Anterior cingulate cortex (tissue), 58 donors: ENCODE measurements at places on chromosomes 5 and 9.
A peak's percentile ranks its signal among the peaks of the same experiment; 100 is the strongest.

DNA sequence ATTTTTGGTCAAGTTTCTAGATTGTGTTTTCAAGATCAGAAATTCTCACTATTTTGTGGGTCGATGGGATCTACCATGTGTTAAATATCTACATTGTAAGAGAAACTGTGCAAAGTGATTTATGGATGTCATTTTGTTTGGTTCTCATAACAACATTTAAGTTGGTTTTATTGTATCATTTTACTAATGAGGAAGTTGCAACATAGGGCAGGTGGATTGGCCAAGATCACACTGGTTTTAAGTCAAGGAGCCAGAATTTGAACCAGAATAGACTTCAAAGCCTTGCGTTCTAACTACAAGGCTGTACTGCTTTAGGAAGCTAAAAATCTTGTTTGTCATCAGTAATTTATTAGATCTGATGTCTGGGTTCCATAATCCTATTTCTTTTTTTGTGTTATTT is 23.4 kb downstream of the SH3TC2 start:
- no peak for DNase-seq

DNA sequence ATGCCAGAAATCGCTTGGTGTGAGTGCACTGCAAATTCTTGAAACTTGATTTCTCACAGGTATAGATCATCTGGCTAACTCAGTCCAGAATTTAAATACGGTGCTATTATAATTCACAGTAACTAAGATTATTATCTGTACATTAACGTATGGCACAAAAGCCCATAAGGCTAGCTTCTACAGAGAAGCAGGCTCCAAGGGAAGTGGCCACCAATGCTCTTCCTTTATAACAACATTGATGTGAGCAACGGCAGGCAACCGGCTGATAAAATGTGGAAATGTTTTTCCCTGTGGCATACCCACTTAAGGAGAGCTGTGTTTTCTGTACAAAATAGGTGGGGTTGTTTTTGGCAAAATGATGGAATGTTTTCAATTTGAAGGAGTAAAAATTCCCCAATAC is 35.7 kb downstream of the SEMA4D start:
- no peak for DNase-seq

DNA sequence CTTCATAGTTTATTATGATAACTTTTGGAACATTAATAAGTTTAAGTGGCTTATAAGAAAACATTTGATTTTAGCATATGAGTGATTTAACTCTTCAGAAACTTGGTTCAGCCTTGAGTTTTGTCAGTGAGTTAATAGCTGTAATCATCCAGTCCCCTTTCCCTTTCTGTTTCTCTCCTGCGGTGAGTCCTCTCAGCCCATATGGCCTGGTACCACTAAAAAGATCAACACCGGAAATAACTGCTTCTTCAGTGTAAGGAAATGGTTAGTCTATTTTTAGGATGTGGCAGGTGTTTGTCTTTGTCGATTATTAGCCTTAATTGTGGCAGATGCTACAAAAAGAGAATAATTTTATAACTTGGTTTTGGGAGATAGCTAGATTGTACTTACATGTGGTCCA is 120.2 kb upstream of the GRHPR start:
- DNase-seq: no peak

GRCh38 chr5:152995214-152995725 is 495.2 kb upstream of the GRIA1 start:
- no peak for DNase-seq

- DNase-seq: no peak
These were observed 99.1 kb upstream of the PRRC1 start for GRCh38 chr5:127418367-127418766.

- no peak for DNase-seq
These were observed 5.8 kb downstream of the ANXA6 start for GRCh38 chr5:151151793-151152192.

DNA sequence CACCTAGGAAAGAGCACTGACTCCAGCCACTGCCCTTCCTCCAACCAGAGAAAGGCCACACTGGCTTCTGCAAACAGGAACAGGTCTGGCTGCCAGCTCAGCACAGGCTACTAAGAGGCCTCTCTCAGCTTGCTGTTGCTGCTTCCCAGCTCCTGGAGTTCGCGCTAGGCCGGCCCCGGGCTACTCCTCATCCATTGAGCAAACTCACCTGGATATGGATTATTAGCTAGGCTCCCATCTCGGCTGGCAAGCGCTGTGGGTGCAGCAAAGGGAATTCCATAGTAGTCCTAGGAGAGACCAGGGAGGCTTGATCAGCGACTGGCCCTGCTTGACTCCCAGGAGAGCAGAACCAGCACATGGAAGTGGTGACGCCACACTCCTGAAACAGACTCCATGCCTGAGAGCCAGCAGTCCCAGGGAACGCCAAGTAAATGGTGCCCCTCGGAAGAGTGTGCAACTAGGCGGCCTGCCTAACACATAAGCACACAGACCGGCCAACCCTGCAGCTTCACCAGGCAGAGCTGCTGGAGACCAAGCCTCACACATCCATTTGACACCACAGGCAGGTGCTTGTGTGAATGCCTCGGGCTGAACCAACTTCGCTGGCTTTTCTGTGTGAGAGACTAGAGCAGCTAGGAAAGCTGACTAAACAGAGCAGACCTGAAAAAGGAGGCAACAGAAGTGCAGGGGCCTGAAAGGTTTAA is 107.2 kb downstream of the UBE2R2 start:
- DNase-seq: no peak

- DNase-seq: no peak
These were observed 2.9 kb downstream of the PBX3 start for GRCh38 chr9:125749951-125750626.

DNA sequence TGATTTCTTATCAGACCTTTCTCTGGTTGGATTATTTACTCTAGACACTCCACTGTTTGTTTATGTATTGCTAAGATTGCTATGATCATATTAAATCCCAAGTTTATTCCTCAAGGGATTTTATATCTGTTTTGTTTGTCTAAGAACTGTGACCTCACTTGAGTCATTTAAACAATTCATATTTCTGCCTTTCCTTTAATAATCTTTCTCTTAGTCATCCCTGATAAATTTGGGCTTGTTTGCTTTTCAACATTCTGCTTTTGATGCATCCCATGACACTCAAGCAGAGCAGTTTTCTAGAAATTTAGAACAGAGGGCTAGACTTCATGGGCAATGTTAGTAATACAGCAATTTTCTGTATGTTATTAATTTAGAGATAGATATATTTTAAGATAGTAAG is 231.6 kb upstream of the TNC start:
- DNase-seq: no peak

DNA sequence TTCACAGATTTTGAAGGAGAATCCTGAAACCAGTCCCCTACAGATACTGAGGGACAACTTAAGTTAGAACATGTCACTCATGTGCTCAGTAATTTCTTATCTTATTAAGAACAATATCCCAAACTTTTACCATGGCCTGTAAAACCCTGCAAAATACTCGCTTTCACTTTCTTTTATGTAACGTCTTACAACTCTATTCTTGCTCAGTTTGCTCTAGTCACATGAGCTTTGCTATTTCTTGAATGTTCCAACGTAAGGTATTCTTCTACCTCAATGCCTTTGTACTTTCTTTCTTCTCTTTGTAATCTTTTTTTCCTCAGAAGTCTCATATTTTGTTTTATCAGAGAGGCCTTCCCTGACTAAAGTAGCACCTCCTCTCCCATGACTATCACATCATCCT is 14.1 kb downstream of the TMEM38B start:
- no peak for DNase-seq

DNA sequence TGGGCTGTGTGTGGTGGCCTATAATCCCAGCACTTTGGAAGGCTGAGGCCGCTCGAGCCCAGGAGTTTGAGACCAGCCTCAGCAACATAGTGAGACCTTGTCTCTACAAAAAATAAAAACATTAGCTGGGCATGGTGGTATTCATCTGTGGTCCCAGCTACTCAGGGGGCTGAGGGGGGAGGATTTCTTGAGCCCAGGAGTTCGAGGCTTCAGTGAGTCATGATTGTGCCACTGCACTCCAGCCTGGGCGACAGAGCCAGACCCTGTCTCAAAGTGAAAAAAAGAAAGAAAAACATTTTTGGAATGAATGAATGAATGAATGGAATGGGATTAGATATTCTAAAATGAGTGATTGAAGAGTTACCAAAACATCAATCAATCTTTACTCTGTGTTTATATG is 85.8 kb downstream of the FGF1 start:
- DNase-seq: no peak

DNA sequence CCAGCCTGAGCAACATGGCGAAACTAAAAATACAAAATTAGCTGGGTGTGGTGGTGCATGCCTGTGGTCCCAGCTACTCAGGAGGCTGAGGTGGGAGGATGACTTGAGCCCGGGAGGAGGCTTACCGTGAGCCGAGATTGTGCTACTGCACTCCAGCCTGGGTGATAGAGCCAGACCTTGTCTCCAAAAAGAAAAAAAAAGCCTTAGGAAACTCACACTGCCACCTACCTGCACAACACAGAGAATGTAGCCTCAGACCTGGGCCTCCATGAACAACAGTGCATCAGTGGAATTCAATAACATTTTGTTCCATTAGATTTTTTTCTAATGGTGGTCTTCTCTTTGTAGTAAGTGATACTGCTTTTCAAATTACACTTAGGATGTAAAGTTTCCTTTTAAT is 63.8 kb upstream of the RARS1 start:
- DNase-seq: no peak

DNA sequence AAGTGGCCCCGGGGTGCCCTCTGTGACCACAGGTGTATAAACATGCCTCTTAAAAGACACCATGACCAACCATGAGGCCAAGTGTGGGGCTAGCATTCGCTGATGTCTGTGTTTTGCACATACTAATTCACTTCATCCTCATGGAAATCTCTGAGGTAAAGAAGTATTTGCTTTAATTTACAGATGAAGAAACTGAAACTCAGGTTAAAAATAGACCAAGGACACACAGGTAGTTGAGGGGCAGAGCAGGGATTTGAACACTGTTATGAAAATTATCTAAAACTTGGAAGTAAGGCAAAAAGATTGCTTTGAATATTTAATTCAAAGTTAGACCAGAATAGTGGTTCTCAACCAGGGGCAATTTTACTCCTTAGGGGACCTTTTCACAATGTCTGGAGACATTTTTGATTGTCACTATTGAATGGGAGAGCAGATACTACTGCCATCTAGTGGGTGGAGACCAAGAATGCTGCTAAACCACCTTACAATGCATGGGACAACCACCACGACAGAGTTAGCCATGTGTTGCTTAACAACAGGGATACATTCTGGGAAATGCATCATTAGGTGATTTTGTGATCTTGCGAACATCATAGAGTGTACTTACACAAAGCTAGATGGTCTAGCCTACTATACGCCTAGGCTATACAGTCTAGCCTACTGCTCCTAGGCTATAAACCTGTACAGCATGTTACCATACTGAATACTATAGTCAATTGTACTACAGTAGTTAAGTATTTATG is 8.0 kb upstream of the FXN start:
- DNase-seq: no peak

- DNase-seq: no peak
These were observed 2.1 kb downstream of the SH2D3C start for GRCh38 chr9:127776195-127776923.

DNA sequence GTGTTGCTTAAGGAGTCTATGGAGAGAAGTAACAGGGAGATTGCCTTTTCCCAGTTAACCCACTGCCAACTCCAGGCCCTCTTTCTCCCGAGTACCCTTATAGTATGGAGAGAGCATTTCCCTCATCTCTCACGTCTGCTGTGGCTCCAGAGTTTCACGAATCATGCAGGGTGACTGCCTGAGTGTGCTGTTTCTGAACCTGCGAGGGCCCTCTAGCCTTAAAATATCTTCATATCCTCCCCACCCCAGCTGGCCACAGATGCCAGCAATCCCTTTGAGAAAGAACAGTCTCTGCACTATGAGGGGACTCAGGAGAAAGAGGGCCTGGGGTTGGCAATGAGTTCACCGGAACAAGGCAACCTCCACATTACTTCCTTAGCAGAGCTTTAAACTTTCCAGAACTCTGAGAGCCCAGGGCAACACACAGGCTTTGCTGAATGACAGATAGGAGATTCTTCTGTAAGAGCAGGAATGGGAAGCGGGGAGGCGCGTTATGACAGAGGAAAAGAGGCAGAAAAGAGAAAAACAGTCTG is 81.6 kb upstream of the ANKH start:
- DNase-seq: no peak

GRCh38 chr5:176341325-176342157 is 20.0 kb downstream of the KIAA1191 start:
- DNase-seq: no peak

- peak; percentile 75 for DNase-seq
These were observed 339.7 kb downstream of the RAB3C start for GRCh38 chr5:58922461-58923171.

GRCh38 chr5:176732736-176733405 is 77.5 kb upstream of the UNC5A start:
- DNase-seq: no peak

DNA sequence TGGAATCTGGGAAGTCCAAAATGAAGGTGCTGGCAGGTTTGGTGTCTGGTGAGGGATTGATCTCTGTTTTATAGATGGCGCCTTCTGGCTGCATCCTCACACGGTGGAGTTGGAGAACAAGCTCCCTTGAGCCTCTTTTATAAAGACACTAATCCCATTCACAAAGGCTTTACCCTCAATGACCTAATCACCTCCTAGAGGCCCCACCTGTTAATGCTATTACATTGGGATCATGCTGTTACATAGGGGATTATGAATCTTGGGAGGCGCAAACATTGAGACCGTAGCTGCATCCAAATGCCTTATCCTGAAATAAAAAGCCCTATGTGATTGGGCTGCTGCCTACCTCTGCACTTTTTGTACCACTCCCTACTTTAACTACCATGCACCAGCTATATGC is 197.1 kb upstream of the HMHB1 start:
- DNase-seq: no peak

- DNase-seq: no peak
These were observed 9.4 kb upstream of the CD72 start for GRCh38 chr9:35627575-35627974.

DNA sequence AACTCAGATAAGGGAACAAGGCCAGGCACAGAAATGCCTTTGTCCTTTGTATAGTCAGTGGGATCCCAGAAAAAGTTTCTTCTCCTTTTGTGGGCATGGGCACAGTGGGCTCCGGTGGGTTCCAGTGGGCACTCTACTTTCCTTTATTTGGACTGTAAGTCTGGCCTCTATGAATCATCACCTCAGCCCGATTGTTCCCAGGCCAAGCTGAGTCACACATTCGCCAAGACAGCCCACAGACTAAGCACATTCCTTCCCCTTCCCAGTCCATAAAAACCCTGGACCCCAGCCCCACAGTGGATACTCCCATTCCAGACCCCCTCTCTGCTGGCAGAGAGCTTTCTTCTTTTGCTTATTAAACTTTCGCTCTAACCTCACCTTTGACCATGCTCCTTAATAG is 165.0 kb downstream of the FBXL17 start:
- no peak for DNase-seq

- DNase-seq: no peak
These were observed 2.8 kb upstream of the IL5 start for GRCh38 chr5:132546108-132546507.

DNA sequence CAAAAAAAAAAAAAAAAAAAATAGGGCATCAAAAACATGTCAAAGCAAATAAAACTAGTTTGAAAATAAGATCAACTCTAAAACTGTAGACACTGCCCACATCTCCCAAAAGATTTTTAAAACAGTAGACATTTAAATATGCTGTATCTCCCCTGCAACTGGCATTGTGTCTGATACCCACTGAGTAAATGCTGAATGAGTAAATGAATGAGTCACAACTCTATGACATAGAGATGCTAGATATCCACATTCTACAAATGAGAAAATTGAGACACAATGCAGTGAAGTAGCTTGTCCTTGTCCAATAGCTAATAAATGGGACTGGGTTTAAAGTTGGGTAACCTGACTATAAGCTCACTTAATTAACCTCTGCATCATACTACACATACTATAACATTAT is 14.1 kb upstream of the MAP1B start:
- no peak for DNase-seq

GRCh38 chr5:67985686-67986387 is 229.7 kb upstream of the PIK3R1 start:
- no peak for DNase-seq
